NCI-H460 (cell line): ENCODE measurements at places on chromosomes 7 and 10.
A peak's percentile ranks its signal among the peaks of the same experiment; 100 is the strongest.

- DNase-seq = no peak
These were observed 170.3 kb downstream of the TCERG1L start for GRCh38 chr10:131141207-131141606.

DNA sequence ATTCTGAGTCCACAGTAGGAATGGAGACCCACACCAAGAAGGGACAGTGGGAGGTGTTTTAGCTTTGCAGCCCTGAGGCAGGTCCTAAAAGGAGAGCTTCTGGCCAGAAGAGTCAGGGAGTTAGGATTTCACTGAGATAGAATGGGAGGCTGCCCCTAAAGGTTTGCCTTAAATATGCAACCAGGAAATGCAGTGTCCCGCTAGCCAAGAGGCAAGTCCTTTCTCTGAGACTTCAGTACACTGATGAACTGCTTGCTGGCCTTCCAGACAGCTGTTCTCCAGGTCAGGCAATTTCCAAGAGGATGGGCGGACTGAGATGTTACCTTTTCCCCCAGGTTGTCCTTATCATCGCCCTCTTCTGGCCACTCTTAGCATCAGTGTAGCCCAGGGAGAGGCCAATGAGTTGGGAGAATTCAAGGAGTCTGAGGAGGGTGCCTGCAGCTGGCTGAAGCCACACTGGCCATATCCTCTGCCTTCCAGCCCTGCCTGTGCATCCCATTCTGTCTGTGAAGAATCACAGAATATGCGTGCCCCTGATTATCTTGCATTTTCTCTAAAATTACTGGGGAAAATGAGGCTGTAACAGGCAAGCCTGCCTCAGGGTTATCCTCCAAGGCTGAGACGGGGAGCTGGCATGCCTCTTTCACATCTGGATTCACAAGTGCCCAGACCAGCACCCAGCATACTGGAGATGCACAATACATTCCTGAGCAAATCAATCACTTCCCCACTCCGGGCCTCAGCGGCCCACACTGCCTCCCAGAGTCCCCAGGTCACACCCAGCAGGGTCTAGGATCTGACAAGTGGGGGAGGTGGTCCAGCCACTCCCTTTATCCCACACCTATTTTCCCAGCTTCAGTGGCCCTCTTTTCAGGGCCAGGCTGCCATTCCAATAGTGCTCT is 2.4 kb downstream of the TLL2 start:
- peak; percentile 44 for DNase-seq

- no peak for DNase-seq
These were observed 11.9 kb upstream of the HUS1 start for GRCh38 chr7:47991270-47991669.

GRCh38 chr10:100025576-100025975 is 15.8 kb upstream of the DNMBP start:
- DNase-seq = no peak

- DNase-seq = no peak
These were observed 60.8 kb downstream of the DLG5 start for GRCh38 chr10:77865580-77866324.

DNA sequence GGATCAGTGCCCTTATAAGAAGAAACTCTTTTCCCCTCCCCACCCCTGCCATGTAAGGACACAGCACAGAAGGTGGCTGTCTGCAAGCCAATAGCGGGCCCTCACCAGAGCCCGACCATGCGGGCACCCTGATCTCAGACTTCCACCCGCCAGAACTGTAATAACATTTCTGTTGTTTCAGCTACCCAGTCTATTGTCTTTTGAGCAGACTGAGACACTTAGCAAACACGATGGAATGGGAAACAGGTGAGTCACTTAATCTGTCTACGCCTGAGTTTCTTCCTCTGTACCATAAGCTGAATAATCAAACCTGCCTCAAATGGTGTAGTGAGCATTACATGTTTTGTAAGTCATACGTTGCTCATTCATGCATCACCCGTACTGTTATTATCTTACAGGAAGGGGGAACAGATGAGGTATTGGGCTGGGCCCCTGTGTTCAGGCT is 58.2 kb downstream of the STRA8 start:
- no peak for DNase-seq

- no peak for DNase-seq
These were observed 52.7 kb downstream of the GRB10 start for GRCh38 chr7:50729962-50730361.
